Renal cortex interstitium (tissue), 15 donors: ENCODE measurements at places on chromosomes 12 and 14.

DNA sequence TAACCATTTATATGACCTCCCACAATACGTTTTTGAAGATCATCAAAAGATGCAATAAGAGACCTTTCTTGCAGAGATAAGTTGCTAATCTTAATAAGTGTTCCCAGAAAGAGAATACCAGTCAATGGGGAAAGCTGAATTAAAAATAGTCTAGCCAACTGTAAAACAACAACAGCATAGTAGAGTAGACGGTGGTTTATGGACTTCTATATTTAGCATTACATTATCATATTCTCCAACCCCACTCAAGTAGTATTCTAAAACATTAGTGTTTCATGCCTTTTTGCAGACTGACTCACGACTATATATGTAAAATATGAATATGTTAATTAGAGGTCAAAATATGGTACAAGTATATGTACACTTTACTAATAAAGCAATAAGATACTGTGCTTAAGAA, 218.9 kb downstream of the MED13L start:
- no peak for DNase-seq

- no peak for DNase-seq
Measured at GRCh38 chr14:44963775-44964380, 1.9 kb downstream of the TOGARAM1 start.

DNA sequence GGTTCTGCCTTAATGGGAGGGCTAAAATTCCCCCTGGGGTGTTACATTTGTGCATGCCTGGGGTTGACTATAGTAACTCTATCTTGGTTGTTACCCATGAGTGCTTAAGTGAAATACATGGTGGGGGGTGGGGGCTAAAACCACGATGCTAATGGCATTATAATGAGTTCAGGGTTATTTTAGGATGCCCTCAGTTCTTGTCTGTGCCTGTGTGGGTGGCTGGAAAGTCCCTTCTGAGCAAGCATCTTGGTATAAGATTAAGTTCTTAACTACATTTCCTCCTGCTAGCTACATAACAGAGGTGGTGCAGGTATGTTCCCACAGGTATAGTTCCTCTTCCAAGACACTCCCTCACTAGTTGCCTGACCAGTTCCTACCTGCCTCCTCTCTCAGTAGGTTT, 822.3 kb downstream of the LRFN5 start:
- DNase-seq = no peak

DNA sequence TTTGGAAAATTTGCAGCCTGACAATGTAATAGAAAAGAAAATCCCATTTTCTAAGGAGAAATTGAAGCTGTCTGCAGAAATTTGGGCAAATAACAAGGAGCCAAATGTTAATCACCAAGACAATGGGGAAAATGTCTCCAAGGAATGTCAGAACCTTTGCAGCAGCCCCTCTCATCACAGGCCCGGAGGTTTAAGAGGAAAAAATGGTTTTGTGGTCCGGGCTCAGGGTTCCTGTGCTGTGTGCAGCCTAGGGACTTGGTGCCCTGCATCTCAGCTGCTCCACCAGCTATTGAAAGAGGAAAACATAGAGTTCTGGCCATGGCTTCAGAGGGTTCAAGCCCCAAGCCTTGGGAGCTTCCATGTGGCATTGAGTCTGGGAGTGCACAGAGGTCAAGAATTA, 298.9 kb downstream of the ATXN7L3B start:
- DNase-seq = no peak

DNA sequence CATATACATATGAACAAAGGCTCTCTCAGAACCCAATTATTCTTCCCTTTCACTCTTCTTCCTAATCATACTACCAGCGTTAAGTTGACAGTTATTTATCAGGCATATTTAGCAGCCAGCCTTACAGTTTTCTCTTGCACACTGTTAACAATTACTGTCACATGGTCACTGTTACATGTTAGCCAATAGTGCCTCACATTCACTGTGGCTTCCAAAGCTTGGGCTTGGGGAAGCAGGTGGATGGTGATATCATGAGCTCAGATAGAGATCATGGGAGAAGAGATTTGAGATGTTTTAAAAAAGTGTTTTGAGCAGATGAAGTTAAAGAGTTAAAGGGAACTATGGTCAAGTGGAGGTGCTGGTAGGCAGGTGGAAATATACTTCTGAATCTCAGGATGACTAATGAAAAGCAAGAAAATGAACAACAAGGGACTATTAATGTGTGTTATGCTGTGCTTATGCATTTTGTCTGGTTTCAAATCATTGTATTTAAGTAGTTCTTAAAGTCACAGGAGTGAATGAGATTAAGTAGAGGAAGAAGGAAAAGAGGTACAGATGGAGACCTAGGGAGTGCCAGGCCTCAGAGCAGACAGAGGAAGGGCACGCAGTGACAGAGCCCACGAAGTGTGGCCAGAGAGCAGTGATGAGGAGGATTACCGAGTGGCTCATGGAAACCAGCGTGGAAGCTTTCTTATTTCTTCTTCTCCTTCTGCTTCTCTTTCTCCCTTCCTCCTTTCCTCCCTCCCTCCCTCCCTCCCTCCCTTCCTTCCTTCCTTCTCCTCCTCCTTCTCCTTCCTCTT, 39.6 kb downstream of the BICD1 start:
- DNase-seq = no peak

- no peak for DNase-seq
Measured at GRCh38 chr12:2356601-2357125, 303.9 kb downstream of the CACNA1C start.

DNA sequence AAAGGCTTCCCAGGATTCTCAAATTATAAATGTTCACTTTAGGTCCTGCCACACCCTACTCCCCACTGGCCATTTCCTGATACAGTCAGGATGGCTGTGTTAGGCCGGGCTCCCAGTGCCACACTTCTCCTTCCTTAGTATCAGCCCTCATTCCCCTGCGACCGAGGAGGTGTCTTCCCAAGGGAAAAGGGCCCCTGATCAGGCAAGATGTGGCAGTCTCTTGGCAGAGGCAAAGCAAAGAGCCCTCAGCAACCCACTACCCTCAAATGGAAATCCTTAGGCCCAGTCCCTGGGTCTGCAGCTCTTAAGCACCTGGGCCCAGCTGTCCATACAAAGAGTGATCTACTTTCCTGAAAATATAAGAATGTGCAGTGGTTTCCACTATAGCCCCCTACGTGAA, 96.5 kb upstream of the VASH1 start:
- DNase-seq = no peak

DNA sequence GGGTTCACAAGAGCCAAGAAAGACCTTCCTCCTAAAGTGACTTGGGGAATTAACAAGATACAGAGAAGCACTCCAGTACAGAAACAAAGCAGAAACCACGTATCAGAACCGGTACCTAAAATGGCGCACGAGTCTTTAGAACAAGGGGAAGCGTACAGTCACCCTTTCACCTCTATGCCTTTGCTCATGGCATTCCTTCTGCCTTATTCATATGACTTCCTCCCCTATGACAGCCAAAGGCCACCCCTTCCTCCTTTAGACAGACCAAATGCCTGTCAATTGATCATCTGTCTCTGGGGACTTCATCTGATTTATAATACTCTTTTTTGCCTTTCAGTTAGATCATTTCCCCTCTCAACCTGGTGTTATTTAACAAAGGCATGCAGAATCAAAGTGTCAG, 89.5 kb upstream of the OSBPL8 start:
- no peak for DNase-seq

GRCh38 chr12:76158518-76159321, 74.2 kb upstream of the NAP1L1 start:
- no peak for DNase-seq

DNA sequence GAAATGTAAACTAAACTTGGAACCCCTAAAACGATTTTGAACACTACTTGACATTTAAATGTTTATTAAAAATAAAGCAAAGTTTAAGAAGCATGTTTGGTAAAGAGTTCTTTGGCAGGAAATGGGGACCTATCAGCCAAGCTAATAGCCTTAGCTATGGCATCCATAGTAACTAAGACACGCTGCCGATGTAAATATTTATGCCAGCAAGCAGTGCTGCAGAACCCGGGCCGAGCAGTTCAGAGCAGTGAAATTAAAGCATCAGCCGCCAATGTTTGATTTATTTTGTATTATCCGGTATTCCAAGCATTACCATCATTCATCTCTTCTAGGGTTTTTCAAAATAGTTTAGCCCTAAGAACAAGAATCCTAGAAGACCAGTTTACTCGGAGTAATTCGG, 61.6 kb downstream of the PPP2R5C start:
- no peak for DNase-seq

- DNase-seq = no peak
Measured at GRCh38 chr12:21026302-21026701, 104.7 kb upstream of the SLCO1B1 start.

GRCh38 chr12:57460468-57460784, 841 bp downstream of the GLI1 start:
- DNase-seq = no peak

GRCh38 chr12:126773012-126773411, 1494.0 kb upstream of the TMEM132C start:
- no peak for DNase-seq

GRCh38 chr12:130461447-130461815, 123.7 kb downstream of the PIWIL1 start:
- no peak for DNase-seq

GRCh38 chr14:100062590-100062989, 2.6 kb upstream of the EVL start:
- DNase-seq = no peak

DNA sequence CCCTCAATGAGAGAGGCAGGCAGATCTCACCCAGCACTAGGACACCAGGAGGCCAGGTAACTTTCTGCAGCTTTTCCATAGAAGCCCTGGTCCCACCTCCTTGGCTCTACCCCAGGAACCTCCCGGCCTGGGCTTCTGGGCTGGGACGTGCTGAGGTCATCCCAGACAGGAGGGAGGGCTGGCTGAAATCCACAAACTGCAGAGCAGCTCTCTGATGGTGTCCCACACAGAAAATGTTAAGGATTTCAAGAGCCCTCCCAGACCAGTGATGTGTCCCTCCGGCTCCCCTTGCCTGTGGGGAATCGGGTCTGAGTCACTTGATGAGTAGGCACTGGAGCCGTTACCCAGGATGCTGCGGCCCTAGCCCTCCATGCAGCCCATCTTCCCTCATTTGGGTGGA, 124.1 kb downstream of the ESRRB start:
- DNase-seq = no peak

DNA sequence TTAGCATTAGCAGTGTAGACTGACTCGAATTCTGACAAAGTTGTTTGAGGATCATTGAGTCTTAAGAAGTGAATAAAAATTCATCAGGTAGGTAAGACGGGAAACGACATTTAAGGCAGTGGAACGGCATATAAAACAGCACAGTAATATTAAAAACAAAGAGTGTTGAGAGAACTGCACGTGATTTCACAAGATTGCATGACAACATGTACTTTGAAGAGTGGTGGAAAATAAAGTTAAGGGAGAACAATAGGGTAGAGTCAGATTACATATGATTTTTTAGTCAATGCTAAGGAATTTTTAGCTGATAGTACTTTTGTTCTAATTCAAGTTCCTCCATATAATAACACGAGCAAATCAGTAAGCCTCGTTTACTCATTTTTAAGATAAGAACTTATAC, 115.4 kb downstream of the SOX5 start:
- no peak for DNase-seq

GRCh38 chr14:55302367-55303124, 31.3 kb downstream of the FBXO34 start:
- no peak for DNase-seq

DNA sequence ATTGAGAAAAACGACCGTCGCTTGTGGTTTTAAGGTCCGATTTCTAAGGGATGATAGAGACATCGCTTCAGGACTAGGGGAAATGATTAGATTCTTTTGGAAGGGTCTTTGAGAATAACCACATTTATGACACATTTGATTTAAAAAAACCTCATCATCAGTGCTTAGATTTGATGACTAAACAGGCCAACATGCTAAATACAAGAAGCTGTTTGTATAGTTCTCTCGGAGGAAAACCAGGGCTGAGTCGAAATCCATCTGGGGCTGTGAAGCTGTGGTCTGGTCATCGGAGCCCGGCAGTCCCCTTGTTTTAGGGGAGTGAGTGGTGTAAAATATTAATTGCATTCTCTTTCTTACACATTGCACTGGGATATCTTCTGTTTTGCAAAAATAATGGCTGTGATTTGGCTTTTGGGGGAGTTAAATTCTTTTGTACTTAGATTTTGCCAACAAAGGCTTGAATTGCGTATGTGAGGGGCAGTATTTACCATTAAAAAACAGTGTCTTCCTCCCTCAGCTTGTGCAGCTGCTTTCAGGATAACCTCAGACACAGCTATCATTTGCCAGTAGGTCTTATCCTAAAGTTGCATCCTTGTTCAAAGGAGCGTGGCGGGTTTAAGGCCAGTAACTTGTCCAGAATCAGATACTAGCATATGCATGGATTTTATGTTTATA, 550 bp downstream of the GNG2 start:
- no peak for DNase-seq

DNA sequence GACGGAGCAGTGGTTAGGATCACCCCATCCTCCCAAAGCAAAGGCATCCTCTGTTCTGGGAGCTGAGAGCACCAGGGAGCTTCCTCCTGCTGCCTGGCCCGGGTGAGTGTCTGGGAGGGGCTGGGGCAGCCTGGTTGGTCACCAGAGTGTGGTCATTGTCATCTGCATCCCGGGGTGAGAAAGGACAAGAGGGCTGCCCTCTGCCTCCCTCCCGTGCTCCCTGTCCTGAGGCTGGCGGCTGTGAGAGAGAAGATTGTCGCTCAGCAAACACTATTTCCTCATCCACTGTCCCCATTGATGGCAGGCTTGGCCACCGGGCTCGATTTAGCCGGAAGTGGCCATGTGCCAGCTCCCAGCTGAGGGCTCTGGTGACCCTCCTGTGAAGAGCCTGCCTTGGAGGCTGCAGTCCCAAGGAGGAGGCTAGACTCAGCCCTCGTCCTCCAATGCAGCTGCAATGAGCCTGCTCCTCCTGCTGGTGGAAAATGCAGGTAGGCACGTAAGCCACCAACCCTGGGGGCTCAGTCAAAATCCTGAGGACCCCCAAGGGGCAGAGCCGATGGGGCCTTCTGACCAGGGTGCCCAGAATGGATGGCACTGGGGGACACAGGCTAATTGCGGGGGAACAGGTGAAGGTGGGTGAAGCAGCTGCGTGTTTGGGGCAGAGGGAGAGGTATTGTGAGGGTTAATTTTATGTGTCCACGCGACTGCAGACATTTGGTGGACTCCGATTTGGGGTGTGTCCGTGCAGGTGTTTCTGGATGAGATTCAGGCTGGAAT, 155.7 kb downstream of the KIF26A start:
- DNase-seq = no peak

DNA sequence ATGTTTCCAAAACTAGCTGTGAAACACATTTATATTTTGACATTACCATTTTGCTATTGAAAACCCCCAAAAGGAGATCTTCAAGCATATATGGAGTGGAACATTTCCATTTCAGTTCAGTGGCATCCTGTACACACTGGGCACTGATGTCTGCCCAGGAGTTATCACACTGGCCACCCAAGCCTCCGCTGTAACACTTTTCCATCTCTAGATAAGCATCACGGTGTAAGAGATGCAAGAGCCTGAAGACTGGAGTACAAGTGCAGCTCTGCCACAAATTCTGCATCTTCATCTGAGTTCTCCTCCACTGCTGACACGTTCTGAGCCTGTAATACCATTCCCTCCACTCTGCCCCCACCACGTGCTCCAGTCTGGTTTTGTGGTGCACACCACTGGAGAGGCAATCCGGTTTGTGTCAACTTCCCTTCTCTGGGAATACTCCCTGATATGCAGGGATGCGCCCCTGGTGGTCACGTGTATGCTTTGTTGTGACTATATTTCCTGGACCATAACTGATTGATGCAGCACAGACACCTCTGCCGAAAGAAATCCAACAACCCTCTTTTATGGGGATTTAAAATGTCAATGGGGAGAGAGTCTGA, 12.7 kb downstream of the SPTLC2 start:
- DNase-seq = no peak
